ENCODE measurements at places on chromosomes 1 and 21.
A peak's percentile ranks its signal among the peaks of the same experiment; 100 is the strongest.

DNA sequence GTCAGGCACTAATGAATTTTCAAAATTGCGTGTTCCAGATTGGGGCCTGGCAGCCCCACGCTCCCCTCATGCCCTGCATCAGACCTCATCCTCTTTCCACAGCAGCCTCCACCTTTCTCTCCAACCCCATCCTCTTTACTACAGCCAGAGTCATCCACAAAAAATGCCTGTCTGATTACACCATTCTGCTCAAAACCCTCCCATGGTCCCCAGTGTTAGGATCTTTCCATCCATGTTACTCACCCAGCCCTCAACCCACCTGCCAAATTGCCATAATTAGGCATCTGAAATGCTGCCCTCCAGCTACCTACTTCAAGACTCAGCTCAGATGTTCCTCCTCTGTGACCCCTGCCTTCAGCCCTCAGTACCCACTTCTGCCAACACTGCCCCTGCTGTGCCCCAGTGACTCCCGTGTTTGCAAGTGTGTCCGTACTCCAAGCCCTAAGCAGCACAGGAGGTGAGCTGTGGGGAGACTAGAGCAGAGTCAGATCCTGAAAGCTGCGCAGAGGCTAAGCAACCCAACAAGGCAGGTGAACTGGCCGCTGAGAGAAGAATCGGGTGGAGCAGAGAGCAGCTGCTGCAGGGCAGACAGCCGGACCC lies 715 bp upstream of the ARTN start:
- no peak overlapping the region for H3K27ac ChIP-seq
- peaks cover 23% of the 10 kb centered on the region for H3K4me1 ChIP-seq
- peak overlapping the region; percentile 66 for H3K4me3 ChIP-seq
- no peaks in the 10 kb centered on the region for H3K36me3 ChIP-seq

DNA sequence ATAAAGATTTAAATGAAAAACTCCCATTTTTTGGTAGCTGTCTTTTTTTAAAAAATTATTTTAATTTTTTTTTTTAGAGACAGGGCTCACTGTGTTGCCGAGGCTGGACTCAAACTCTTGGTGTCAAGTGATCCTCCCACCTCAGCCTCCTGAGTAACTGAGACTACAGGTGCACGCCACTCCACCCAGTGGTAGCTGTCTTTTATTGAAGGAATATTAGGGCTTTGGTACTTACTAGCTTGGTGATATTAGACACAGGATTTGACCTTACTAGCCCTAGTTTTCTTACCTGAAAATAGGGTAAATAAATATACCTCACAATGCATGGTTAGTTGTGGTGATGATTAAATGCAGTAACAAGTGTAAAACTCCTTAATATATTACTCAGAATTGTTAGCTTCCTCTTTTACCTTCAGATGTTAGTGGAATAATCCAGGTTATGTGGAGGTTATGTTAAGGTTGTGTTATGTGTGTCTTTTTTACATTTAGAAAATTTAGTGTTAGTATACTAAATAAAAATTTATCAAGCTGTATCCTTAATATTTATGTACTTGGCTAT lies 66.8 kb downstream of the PHACTR4 start:
- H3K4me3 ChIP-seq = no peak overlapping the region
- H3K36me3 ChIP-seq = no peaks in the 10 kb centered on the region
- peak overlapping the region; percentile 87 for H3K27ac ChIP-seq
- H3K27me3 ChIP-seq = no peaks in the 10 kb centered on the region
- peaks cover 38% of the 10 kb centered on the region for H3K4me1 ChIP-seq

DNA sequence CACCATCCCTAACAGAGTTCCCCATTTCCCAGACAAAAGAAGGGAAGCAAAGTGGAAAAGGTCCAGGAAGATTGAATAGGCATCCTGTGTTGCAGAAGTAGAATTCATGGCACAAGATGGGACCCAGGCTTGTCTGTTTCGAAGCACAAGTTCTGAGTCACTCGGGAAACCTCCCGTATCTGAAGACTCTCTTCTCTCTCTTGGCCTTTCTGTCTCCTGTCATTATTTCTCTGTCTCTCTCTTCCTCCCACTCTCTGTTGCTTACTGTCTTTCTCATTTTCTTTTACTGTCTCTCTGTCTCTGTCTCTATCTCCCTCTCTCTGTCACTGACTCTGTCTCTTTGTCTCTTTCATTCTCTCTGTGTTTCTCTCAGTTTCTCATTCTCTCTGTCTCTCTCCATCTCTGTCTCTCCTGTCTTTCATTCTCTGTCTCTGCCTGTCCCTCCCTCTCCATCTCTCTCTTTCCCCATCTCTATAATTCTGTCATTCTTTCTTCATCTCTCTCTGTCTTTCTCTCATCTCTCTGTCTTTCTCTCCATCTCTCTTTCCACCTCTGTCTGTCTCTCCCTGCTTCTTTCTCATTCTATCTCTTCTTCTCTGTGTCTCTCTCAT lies 23.7 kb downstream of the RNF187 start:
- H3K4me3 ChIP-seq = no peak overlapping the region
- DNase-seq = peak; percentile 47
- H3K27me3 ChIP-seq = peaks cover 23% of the 10 kb centered on the region
- no peaks in the 10 kb centered on the region for H3K36me3 ChIP-seq
- no peaks in the 10 kb centered on the region for H3K4me1 ChIP-seq

DNA sequence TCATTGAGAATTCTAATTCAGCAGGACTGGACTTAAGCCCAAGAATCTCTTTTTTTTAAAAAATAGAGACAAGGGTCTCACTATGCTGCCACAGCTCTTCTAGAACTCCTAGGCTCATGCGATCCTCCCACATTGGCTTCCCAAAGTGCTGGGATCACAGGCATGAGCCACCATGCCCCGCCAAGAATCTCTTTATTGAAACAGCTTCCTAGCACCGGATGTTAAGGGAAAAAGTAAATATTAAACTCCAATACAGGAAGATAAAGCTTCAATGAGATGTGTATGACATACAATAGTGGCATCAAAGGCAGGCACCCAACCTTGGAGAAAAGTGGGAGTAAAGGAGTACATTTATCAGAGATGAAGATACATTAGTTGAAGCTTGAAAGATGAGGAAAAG lies 25.5 kb downstream of the PUM1 start:
- H3K36me3 ChIP-seq = peaks cover 11% of the 10 kb centered on the region
- H3K4me1 ChIP-seq = peaks cover 42% of the 10 kb centered on the region
- no peak overlapping the region for H3K27ac ChIP-seq

DNA sequence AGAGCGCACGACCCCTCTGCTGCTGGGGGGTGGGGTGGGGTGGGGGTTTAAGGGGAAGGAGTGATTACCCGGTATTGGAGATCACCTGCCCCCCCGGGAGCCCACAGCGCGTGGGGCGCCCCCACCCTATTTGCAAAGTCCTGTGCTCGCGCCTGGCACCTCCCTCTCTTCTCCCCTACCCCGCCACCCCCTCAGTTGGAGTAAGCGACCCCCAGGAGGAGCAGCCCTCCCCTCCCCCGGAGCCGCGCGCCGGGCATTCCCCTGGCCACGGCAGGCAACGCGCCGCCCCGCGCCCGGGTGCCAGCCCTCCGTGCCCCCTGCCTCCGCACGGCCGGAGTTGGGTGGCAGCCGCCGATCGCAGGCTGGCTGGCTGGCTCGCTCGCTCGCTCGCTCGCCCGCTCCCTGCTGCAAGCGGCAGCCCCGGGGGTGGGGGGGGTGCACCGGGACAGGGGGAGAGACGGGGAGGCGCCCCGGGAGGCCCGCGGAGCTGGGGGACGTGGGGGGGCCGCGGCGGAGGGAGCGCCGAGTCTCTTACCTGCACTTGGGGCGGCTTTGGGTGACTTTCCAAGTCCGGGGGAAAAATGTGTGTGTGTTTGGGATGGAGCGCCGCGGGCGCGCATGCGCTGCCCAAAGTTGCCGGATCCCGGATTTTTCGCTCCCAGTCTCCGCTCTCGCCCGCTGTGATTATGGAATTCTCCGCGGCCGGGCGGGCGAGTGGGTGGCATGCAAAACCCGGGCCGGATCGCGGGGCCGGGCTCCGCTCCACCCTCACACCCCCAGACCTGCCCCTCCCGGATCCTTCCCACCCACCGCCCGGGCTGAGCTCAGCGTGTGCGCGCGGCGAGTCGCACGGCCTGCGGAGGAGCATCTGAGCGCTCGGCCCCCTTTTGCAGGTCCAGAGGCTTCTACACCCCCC lies at the start of gene CASZ1:
TSS of gene CASZ1 (minus strand) at position 618 of the 916 bp plus-strand sequence. CDS start 102,757 bp downstream, outside the sequence.
- H3K4me3 ChIP-seq = peak within 1 kb of the TSS; percentile 73
- DNase-seq = peak; percentile 93
- H3K27me3 ChIP-seq = peaks cover 53% of the 10 kb centered on the region
- no peak within 1 kb of the TSS for H3K27ac ChIP-seq

Data from GM23248 (cell line).